ENCODE measurements at places on chromosomes 13 and 19.

GRCh38 chr19:1261538-1261797 is 7.7 kb upstream of the CIRBP start:
- no peak for DNase-seq

- DNase-seq: no peak
Measured at GRCh38 chr19:27746691-27747380, 1466.1 kb downstream of the UQCRFS1 start.

- no peak for DNase-seq
Measured at GRCh38 chr13:27026396-27026795, 145.2 kb downstream of the USP12 start.

DNA sequence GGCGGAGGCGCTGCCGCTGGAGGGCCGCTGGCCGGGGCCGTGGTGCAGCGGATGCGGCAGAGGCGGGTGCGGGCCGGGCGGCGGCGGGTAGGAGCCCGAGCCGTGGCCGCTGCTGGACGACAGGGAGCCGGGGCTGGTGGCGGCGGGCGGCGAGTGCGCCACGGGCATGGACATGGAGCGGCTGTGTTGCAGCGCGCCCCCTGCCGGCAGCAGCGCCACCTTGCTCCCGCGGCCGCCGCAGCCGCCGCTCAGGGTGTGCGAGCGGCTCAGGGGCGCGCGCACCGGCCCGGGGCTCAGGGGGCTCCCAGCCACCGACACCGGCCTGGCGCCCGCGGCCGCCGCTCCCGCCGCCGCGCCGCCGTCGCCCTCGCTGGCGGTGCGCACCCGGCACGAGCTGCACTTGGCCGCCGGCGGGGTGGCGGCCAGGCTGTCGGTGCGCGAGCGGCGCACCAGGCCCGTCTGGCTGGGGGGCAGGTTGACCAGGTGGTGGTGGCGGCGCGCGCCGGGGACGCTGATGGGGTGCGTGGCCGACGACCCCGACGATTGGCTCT is 1.7 kb downstream of the IRS2 start:
- DNase-seq: peak; percentile 34

- DNase-seq: no peak
Measured at GRCh38 chr13:58085819-58086218, 454.3 kb downstream of the PCDH17 start.

- DNase-seq: no peak
Measured at GRCh38 chr13:33787051-33787591, 30.8 kb upstream of the RFC3 start.

GRCh38 chr19:29395111-29395733 is 130.6 kb upstream of the VSTM2B start:
- DNase-seq: no peak

GRCh38 chr13:35812736-35813135 is 318.4 kb downstream of the DCLK1 start:
- no peak for DNase-seq

DNA sequence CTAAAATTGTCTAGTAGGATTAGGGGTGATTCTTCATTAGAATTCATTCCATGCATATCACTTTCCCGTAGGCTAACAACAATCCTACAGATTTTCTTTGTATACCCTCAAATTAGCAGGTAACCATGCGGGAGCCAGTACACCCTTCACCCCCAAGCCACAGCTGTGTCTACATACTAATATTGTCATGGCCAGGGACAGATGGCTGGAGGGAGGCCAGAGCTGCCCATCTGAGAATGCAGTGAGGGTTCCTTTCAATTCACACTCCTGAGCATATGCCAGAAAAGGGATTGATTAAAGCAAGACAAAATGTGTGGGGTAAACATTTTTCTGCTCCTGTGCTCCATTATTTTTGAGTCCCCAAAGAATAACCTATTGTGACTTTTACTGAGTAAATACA is 68.9 kb downstream of the FREM2 start:
- no peak for DNase-seq

GRCh38 chr19:13155472-13156359 is 5.5 kb downstream of the IER2 start:
- DNase-seq: no peak

DNA sequence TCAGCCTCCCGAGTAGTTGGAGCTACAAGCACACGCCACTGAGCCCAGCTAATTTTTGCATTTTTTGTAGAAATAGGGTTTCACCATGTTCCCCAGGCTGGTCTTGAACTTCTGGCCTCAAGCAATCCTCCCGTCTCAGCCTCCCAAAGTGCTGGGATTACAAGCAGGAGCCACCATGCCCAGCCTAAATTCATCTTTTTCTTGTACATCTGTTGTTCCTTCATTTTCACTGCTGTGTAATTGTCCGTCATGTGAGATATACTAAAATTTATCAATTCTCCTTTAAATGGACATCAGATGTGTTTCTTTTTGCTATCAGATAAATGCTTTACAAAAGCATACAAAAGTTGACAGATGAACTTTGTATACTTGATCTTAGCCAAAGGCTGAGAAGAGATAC is 22.9 kb downstream of the DYRK1B start:
- no peak for DNase-seq

DNA sequence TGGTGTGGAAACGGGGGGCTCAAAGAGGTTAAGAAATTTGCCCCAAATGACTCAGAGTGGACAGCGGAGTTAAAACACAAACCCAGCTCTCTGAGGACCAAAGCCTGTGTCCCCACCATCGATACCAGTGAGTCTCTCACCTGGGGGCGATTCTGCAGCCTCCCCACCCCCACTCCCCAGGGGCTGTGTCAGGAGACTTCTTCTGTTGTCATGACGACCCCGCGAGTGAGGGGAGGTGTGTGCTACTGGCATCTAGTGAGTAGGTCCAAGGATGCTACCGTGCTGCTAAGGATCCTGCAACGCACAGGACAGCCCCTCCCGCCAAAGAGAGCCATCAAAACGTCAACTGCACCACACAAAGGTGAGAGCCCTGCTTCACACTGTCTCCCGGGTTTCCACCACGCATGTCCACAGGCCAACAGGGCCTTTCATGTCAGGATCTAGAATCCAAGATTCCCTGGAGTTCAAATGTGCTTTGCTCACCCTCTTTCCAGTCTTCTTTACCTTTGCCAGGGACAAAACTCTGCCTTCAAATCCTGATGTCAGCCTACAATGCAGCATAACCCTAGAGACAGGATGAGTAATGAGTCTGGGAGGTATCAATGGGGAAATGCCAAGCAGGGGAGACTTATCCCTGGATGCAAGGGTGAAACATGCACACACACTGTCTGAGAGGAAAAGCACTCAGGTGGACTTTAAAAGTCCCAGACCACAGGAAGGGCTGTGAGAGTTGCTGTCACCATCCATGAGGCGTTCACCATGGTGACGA is 3.9 kb downstream of the RANBP3 start:
- DNase-seq: no peak

DNA sequence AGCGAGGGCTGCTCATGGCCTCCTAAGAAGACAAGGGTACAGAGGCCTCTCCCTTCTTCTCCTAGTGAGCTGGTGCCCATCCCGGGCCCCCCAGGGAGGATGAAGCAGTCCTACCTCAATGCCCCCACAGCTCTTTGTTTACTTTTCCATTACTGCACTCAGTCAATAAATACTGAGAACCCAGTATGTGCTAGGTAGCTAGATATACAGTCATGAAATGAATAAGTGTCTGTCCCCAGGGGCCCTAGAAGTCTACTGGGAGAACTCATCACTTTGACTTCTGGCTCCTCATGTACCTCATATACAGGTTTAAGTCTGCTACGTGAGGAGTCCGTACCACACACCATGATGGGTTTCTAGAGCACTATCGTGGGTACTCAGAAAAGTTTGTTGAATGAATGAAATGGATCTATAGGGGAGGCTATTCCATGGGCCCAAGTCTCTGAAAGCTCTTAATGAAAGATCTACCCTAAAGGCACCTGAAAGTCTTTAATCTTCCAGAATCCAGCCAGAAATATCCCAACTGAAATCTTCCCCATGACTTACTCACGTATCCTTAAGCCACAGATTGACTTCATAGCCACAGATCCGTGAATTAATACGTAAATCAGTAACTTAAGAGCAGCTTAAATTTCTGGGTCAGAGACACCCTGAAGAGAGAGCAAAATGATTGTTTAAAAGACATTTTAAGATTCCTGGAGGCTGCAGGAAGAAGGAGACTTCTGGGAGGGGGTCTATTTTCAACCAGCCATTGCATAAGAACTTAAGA is 51.6 kb upstream of the POMP start:
- DNase-seq: no peak

DNA sequence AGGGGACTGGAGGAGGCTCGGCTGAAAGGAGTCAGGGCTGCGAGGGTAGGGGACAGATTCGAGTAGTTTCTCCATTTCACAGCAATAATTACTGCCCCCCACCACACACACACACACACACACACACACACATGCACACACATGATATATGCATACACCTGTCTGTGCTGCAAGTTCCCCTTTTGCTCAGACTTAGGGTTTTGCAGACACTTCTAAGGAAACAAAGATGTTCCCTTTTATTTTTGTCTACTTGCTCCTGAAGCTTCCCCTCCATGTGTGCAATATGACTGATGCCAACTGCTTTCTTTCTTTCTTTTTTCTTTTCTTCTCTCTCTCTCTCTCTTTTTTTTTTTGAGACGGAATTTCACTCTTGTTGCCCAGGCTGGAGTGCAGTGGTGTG is 13.4 kb downstream of the MBD3L2B start:
- no peak for DNase-seq

- DNase-seq: no peak
Measured at GRCh38 chr19:42191330-42191729, 26.1 kb downstream of the DEDD2 start.

DNA sequence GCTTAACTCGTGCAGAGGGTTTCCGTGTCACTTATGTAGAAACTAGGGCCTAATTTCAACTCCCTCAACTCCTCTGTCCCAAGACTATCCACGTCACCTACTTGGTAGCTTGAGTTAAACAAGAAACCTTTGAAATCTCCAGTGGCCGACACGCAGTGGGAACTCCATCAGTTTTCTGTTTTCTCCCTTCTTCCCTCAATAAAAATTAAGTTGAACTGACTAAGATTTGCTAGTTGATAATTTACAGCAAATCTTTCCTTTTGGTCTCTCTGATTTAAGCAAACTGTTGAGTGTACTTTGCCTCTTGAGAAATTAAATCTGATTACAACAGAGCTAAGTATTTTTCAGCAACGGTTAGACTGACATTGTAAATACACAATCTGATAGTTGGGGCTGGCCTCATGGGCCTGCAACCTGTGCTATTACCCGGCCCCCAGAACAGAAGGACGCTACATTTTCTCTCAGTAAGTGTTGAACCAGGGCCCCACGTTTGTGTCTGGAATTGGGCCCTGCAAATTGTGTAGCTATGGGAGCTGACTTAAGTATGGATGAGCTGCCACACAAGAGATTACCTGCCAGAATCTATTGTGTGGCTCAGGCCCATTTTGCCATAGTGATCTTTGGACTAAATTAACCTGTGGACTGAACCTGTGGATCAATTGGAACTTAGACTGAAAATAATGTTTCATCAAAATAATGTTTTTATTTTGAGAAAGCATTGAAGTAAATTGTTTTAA is 708 bp upstream of the ESD start:
- DNase-seq: no peak

- DNase-seq: no peak
Measured at GRCh38 chr19:55392820-55393761, 7.4 kb downstream of the RPL28 start.

- DNase-seq: no peak
Measured at GRCh38 chr19:57803265-57803593, 11.5 kb downstream of the ZNF552 start.

DNA sequence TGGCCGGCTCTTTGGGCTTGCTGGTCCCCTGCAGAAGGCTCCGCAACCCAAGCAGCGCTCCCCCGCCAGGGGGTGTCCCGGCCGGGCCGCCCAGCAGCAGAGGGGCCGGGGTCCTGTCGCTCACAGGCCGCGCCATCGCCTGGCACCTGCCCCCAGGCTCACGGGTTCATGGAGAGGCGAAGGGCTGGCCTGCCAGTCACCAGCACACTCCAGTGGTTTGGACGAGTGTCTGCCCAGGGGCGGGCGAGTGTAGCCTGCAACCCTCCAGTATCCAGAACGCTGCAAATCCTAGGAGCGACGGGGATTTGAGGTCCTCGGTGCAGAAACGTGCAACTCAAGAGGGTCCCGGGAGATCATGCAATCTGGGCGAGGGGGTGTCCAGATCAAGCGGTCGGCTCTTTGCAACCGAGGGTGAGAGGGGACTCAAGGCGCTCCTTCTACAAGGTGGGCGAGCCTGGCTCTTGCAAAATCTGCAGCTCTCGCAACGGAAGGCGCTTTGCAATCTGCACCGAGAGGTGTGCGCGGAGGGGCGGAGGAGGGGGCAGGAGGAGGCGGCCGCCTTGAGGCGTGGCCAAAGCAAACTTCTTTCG is at the start of gene DBP:
DBP (minus strand) TSS at position 521 of the 590 bp plus-strand sequence; CDS start at position 136, 385 bp downstream.
- no peak for DNase-seq

DNA sequence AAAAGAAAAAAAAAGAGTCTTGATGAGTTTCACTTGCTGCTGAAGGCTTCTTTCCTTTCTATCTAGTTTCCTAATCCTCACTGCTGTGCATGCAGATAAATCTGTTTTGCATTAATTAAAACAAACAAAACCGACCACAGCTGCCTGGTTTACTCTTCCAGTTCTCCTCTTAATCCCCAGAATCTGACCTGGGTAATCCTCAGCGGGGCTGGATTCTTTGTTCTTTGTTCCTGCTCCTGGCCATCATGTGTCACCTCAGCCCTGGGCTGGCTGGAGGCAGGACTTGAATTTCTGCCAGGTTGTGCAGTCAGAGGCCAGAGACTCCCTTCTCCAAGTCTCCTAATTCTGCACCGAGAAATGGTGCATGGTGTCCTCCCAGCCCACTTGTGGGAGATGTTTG is 52.2 kb upstream of the CYP4F8 start:
- no peak for DNase-seq

- DNase-seq: peak; percentile 55
Measured at GRCh38 chr19:17841810-17842662, 5.7 kb downstream of the JAK3 start.

Data from activated naive CD8-positive, alpha-beta T cell treated with anti-CD3 and anti-CD28 coated beads, Interleukin-2, amount 50 U/mL, for 16 hours (primary cell).